ENCODE measurements at places on chromosomes 3 and 15. TPM values are rescaled to one million over a fixed set of nuclear protein-coding genes. Genes with fewer than 3 reads are reported as not detected.

GRCh38 chr3:24740326-24740725 lies 245.7 kb upstream of the THRB start:
- no peak for DNase-seq

- no peak for DNase-seq
Observed at GRCh38 chr3:99485286-99485685, 153.1 kb upstream of the COL8A1 start.

DNA sequence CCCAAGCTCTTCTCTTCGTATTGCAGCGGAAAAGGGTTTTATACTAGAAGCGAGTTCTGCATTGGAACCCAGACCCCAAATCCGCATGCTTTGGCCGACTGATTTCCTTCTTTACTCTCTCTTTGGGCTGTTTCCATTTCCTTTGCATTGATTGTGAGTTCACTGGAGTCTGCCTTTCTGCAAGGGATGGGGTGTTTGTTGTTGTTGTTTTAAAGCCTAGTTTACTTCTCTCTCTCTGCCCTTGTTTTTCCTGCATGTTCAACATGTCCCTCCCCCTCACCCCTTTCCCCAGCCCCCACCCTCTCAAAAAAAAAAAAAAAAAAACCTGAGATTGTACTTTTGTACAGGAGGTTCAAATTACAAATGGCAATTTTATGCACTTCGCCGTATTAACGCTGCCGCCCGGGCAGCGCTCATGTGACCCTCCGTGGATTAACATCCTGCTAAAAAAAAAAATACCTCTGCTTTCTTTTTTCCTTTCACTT lies 2.2 kb downstream of the NR2F2 start:
- peak; percentile 42 for DNase-seq

Gene CCR8
- total RNA-seq: not detected

Gene HRG
- not detected for total RNA-seq

DNA sequence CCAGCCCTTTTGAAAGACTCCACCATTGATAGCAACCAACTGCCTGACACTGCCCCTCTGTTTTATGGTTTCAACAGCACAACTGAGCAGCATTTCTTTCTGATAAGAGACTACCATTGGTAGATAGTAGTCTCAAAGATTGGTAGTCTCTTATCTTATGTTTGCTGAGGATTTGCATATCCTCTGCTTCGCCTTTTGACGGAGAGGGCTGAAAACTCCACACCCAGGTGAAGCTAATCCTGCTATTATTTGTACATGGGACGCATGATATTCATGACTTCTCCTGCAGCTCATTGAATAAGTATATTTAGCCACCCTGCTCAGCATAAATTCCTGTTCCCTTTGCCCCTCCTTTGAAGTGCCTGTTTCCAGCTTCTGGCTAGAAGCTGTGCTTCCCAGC lies 119.4 kb upstream of the STRIT1 start:
- DNase-seq: no peak

DNA sequence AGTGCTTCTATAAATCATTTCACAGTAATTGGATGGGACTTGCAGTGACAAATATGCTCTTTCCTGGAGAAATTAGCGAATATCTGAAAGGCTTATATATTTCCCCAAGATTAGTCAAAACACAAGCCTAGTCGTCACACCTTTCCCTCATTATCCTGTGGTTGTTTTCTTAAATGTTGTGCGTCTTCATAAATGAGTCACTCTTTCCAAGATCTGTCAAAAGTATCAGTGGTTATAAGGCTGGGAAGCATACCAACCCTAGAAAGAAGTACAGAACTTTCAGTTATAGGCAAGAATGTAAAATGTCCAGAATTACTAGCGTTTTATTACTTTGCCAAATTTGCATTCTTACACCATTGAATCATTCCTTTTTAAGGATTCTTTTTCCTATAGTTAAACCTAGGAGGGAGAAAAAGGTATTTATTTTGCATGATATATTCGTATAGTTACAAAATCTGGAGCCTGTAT lies 33.6 kb downstream of the TMEM212 start:
- peak; percentile 85 for DNase-seq

Gene ABHD5
- 33.7 TPM for total RNA-seq

DNA sequence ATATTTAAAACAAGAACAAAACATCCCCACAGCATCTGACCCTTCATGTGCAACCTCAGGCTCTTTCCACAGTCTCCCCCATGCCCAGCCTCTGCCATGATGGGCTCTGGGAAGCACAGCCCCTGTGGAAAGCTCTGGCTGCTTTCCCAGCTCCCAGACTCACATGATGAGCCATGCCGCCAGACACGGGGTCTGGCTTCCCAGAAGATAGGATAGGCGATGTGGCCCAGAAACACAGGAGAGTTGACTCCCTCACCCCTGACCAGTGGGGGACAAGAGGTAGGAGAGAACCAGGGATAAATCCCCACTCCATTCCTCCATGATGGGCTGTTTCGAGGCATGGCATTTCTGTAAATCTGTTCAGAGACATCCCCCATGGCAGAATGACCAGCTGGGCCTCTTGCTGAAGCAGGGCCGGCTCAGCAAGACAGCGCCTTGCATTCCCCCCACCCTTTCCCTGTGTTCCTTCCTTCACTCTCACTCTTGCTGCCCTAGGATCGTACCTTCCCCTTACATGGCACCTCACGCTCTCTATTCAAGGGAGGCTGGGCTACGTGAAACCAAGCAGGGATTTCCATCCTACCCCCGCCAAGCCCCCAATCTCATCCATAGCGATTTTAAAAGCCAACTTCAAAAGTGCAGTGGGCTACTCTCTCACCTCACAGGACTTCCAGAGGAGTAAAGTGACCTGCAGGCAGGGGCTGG lies 192.4 kb downstream of the ABHD5 start:
- no peak for DNase-seq

DNA sequence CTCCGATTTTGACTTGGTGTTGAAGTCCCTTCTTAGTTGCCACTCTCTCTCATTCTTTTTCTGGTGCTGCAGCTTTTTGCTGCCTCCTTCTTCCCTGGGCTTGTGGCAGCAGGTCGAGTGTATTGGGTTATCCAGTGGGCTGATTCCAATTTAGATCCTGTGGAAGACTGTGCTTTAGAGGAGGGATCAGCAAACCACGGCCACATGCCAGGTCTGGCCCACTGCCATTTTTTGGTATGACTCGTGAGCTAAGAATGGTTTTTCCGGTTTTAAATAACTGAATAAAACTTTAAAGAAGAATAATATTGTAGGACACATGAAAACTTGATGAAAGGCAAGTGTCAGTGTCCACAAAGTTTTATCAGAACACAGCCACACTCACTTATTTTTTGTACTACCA lies 330.5 kb downstream of the ROBO2 start:
- DNase-seq: peak; percentile 68

GRCh38 chr15:28981351-28981720 lies 95.6 kb downstream of the APBA2 start:
- no peak for DNase-seq

- DNase-seq: no peak
Observed at GRCh38 chr3:66756468-66757036, 241.6 kb upstream of the KBTBD8 start.

DNA sequence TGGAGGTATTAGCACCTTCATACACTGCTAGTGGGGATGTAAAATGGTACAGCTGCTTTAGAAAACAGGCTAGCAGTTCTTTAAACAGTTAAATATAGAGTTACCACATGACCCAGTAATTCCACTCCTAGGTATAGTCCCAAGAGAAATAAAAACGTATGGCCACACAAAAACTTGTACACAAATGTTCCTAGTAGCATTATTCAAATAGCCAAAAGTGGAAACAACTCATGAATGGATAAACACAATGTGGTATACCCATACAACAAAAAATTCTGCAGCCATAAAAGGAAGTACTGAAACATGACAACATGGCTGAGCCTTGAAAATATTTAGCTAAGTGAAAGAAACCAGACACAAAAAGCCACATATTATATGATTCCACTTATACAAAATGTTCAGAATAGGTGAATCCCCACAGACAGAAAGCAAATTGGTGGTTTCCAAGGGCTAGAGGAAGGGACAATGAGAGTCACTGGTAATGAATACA lies 40.8 kb upstream of the KLF13 start:
- DNase-seq: no peak

DNA sequence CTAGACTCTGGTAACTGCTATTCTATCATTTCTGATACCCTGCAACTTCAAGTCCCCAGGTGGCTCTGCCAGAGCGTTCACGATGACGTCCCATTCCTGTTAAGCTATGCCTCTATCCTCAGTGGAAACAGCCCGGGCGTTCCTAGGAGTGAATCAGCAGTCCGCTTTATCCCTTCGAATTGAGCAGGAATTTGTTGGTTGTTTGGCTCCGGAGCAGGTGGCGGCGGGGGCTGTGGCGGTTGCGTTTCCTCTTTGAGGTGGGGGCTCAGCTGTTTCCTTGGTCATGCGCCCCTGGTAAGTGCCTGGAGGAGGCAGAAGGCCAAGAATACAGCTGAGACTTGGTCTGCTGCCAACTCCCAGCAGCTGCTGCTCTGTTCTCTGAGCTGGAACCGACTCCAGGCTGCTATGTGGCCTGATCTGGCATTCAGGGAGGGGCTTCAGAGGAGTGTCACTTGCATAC lies 25.2 kb downstream of the ARPP21 start:
- peak; percentile 4 for DNase-seq

Gene FBXO40
- 0.05 TPM for total RNA-seq

- no peak for DNase-seq
Observed at GRCh38 chr3:99920481-99921376, 103.1 kb downstream of the CMSS1 start.

GRCh38 chr15:39034816-39035215 lies 470.2 kb upstream of the RASGRP1 start:
- no peak for DNase-seq

DNA sequence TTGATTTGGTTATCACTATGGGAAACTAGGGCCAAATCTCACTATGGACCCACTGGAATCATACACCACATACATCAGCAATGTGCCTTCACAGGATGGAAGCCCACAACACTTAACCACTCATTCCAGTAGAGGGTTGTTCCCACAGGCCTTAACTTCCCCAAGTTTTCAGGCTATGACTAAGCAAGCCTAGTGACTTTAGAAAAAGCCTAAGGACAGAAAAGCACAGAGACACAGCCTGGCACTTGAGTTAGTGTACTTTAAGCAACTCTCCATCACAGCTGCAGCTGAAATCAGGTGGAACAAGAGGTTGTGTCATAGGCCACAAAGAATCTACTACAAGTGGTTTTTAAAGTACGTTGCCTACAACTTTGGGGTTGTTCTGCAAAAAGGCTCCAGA lies 128.7 kb downstream of the LRRN1 start:
- DNase-seq: no peak

Gene PSTPIP1
- total RNA-seq: 0.53 TPM

Gene DLG1
- 36.3 TPM for total RNA-seq

DNA sequence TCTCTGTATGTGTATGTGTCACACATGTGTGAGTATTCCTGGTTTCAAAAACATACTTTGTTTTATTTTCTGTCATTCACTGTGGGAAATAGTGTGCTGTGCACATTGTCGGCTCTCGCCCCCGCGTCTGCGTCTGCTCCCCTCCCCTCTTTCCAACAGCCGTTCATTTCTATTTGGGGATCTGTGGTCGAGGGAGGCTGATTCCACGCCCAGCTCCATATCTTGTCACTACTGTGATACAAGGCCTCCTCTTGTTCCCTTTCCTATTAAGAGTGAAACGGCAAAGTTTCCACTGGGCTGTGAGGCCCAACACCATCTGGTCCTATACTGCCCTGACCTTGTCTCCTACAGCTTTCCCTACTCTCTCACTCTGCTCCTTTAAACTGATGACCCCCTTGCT lies 172.5 kb upstream of the LRIG1 start:
- DNase-seq: no peak

DNA sequence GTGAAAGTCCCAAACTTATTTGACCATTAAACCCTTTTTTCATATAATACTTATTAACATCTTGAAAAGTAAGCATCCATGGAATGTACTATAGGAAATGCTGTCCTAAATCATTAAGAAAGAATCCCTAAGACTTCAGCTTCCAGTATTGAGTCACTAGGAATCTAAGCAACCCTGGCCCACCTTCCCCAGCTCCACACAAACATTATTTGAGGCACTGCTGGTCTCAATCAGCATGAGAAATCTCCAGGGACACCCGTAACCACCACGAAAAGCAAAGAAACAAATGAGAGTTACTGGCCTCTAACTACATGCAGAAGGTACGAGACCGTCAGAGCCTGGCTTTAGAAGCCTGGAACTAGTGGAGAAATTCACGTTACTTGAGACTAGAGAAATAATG lies 68.2 kb downstream of the POLQ start:
- DNase-seq: peak; percentile 49

- DNase-seq: peak; percentile 51
Observed at GRCh38 chr3:124846189-124846588, 41.0 kb downstream of the ITGB5 start.

- no peak for DNase-seq
Observed at GRCh38 chr15:27787931-27788330, 311.2 kb downstream of the OCA2 start.

GRCh38 chr15:44130778-44131177 lies 64.3 kb downstream of the FRMD5 start:
- DNase-seq: no peak

- no peak for DNase-seq
Observed at GRCh38 chr3:106438887-106439286, 570.1 kb upstream of the CBLB start.

DNA sequence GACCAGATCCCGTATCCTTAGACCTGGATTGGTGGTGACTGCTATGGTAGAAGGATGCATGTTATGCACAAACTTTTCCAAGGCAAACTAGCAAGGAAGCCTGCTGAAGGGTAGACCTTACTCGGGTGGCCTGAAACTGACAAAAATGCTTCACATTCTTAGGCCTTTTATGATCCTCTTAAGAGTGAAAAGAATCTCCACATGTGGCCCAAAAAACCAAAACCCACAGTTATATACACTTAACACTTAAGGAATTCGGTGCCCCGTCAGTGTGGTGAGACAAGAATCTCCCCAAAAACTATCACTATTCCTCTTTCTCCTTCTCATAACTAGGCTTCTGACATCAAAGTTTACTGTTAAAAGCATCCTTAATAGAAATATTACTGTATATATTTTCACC lies 130.1 kb upstream of the SOX2 start:
- DNase-seq: no peak

DNA sequence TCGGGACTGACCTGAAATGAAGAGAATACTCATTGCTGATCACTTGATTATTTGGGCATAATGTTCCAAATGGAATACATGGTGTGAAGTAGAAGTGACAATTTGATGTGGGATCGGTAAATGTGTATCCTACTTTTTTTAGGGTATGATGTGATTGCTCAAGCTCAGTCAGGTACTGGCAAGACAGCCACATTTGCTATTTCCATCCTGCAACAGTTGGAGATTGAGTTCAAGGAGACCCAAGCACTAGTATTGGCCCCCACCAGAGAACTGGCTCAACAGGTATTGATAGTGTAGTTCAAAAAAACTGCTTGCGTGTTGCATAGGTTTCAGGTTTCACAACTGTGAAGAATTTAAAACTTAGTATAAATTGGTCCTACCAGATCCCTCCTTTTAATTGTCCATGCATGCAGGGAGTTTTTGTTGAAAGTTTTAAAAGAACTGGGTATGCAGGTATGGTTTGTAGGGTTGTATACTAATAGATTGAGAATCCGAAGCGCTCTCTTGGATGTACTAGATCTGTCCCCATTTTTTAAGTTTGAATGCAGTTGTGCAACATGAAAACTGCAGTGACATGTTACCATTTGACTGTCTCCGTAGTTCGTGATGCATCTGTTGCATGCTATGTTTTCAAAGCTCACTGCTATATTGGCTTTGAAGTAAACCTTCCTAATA lies 1.6 kb downstream of the EIF4A2 start:
- DNase-seq: peak; percentile 26

- DNase-seq: peak; percentile 49
Observed at GRCh38 chr15:80152896-80153876, at the start of gene FAH. Gene FAH, plus strand, starts transcription at chr15:80152999. Its CDS starts 56 bp downstream, at chr15:80153055.
